ENCODE measurements at places on chromosomes 2 and 18.

DNA sequence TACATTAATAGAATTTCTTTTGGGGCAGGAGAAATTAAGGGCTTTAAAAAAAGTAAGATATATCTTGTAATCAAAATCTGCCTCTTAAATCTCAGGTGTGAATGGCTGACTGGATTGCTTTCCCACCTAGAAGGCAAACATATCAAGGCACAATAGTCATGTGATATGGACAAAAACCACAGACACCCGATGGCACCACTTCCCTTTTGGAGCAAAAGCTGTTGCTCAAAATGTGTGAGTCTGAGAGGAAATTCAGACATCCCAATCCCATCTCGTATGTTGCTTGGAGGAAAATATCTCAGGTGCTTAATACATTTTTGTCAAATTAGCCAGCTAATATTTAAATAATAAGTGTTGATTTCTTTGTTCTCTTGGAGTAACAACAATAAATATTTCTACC, 120.7 kb downstream of the KCNF1 start:
- DNase-seq = no peak

- no peak for DNase-seq
Observed at GRCh38 chr2:235940330-235940729, 227.9 kb downstream of the GBX2 start.

DNA sequence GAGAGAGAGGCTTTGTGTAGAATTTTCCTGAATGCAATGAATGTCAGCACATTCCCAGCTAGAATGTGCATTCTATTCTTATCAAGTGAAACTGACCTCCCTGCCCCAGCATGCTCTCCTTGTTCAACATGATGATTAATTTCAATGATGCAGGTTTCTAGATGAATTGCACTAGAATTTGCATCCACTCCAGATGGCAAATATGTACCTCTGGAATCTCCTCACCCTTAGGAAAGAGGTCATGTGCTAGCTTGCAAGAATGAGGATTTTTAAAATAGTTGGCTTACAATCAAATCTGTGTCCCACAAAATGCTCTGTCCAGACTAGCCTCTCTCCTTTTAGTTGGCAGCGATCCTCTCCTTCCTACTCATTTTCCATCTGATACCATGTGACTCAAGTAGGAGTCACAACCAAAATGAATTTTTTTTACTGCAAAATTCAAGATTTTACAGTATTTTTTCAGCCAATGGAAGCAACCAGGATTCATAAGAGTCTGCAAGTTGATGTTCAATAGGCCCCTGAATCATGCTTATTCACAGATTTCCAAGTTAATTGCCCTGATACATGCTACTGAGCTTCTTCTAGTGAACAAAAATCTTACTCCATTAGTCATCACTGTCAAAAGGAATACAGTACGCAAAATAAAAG, 21.0 kb upstream of the STAT4 start:
- no peak for DNase-seq

DNA sequence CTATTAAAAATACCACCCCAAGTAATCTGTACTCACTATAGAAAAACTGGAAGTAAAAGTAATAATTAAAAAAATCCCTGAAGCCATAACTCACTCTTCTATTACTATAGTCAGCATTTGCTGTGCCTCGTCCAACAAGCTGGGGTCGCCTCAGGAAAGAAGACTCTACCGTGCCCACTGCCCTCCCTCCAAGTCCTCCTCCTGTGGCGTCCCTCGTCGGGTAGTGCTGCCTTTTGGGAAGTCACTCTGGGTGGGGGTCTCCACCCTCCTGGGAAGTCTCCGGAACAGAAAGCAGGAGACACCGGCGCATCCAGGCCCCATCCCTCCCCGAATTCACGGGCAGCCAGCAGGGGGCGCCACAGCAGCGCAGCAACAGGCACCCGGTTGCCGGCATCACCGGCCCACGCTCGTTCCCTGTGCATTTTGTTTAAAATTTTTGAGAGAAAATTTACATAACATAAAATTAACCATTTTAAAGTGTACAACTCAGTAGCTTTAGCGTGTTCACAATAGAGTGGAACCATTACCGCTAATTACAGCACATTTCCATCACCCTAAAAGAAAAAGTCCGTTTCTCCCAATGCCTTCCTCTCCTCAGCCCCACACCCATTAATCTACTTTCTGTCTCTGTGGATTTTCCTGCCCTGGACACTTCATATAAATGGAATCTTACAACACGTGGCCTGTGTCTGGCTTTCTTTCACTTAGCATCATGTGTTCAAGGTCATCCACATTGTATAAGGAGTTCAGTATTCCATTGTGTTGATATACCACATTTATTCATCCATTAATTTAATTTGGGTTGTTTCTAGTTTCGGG, 62.2 kb downstream of the ADNP2 start:
- peak; percentile 22 for DNase-seq

DNA sequence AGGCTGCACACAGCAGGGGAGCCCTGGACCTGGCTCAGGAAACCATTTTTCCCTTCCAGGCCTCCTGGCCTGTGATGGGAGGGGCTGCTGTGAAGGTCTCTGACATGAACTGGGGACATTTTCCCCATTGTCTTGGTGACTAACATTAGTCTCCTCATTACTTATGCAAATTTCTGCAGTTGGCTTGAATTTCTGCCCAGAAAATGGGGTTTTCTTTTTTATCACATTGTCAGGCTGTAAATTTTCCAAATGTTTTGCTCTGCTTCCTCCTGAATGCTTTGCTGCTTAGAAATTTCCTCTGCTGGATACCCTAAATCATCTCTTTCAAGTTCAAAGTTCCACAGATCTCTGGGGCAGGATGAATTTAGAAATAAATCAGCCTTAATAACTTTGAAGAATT, 78.2 kb downstream of the EHBP1 start:
- DNase-seq = no peak

GRCh38 chr18:62186499-62186773, 420 bp downstream of the PIGN start:
- no peak for DNase-seq

- no peak for DNase-seq
Observed at GRCh38 chr18:13222856-13223281, 4.3 kb downstream of the LDLRAD4 start.

- DNase-seq = no peak
Observed at GRCh38 chr2:45003579-45004551, 5.4 kb downstream of the SIX2 start.

- DNase-seq = no peak
Observed at GRCh38 chr18:1846640-1847039, 724.7 kb downstream of the METTL4 start.

DNA sequence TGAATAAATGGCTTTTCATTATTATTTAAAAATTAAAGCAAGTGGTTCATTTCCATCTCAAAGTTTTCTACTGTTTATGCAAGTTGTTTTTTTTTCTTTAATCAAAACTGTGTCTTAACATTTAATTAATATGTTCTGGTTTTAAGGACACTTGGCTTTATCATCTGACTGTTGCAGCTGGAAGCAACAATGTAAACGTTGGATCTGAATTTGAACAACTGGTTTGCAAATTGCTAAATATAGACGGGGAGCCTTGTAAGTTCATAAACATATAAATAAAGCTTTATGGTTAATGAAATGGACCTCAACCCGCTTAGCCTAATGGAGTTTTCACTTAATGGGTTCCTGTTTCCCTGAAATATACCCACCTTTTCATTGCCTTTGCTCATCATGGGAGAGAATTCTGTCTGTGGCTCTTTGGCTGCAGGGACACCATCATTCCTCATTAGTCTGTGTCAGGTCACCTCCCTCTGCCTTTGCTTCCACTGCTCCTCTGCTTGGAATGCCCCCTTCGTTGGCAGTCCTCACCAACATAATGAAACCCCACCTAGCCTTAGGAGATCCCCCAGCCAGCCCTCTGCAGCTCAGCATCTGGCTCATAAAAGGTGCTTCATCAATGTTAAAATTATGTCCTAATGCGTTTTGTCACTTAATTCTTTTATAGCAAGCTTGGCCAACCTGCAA, 44.2 kb upstream of the DYNC2LI1 start:
- DNase-seq = no peak

DNA sequence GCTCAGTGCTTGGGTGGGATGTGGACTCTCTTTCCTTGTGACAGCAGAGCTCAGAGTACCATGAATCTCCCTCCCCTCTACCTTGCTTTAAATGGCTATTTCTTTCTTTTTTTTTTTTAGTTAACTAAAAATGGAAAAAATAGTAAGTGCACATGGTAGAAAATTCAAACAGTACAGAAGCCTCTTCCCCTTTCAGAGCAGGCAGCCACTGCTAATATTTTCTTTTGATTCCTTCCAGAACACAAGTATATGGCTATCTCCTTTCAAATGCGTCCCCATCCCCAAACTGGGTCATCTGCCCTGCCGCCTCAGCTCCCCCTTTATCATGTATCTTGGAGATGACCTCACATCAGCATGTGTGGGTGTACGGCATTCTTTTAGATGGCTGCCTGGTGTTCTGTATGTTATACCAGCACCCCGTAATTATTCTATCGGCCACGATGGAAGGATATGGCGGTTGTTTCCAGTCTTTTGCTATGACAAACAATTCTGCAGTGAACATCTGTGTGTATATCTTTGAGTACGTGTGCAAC, 70.5 kb upstream of the DLX2 start:
- DNase-seq = no peak

- DNase-seq = no peak
Observed at GRCh38 chr18:72867746-72868584, at the start of gene NETO1. TSS of gene NETO1 (minus strand) at chr18:72867987. CDS start at chr18:72867291, 696 bp downstream.

- no peak for DNase-seq
Observed at GRCh38 chr2:199488772-199489400, 31.1 kb upstream of the SATB2 start.

Data from stimulated activated CD8-positive, alpha-beta memory T cell treated with anti-CD3 and anti-CD28 coated beads, Interleukin-12 subunit alpha, Interleukin-12 subunit beta, amount 100 ng/mL, for 1 hour (primary cell).